ENCODE measurements at places on chromosomes 12 and 14.

DNA sequence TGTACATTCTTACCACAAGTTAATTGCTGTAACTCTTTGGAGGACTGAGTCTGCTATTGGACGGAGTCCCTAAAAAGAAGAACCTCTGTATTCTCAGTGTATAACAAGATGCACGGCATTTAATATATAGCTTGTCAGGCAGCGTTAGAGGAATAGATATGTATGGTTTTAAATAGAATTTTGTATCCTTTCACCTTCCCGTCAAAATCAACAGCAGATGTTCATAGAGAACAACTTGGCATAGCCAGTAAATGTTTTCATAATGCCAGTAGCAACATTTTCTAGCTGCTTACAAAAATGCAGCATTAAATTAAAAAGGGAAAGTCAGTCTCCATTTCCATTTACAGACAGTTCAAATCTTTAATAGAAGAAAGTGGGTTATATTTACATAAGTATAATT, 6.8 kb downstream of the SCYL2 start:
- DNase-seq, result no peak

GRCh38 chr12:9634177-9634803, 26.6 kb upstream of the KLRB1 start:
- DNase-seq, result no peak

- no peak for DNase-seq
Measured at GRCh38 chr12:132400011-132400641, 70.7 kb upstream of the GALNT9 start.

DNA sequence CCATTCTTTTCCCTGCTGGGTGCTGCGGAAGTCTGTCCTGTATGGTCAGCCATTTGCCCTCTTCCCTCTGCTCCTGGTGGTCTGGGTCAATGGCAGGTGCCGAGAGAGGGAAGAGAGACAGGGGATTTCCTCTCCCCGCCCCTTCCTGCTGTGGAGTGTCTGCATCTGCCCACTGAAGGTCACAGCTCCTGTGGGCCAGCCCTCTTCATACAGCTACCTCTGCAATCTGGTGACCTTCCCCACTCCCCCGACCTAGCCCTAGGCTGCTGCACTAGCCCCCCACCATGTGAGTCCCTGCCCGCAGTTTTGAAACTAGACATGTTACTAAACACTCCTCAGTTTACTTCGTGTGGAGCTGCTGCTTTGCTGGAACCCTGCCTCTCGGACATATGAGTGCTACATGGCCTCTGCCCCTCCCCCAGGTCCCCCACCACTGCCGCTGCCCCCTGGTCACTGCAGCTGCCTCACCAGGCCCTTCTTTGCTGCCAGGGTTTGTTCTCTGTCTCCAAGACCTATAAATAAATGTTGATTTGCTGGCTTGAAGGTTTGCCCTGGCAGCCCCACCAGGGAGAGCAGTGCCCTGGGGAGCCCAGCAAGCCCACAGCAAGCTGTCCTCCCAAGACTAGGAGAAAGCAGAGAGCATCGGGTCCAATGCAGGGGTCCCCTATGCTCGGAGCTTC, 102.9 kb downstream of the DPF3 start:
- no peak for DNase-seq

DNA sequence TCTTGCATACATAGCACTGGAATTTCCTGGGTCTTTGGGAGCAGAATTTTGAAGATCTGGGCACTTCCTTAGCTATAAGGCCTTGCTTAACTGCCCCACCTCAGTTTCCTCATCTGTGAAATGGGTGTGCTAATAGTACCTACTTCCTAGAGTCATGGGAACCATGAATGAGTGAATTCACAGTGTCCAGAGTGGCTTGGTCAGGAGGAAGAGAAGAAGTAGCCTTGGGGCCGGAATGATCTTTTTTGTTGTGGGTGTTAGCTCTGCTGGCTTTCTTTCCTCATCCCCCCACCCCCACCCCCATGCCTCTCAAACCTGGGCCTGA, 2.4 kb downstream of the SH2B3 start:
- no peak for DNase-seq

DNA sequence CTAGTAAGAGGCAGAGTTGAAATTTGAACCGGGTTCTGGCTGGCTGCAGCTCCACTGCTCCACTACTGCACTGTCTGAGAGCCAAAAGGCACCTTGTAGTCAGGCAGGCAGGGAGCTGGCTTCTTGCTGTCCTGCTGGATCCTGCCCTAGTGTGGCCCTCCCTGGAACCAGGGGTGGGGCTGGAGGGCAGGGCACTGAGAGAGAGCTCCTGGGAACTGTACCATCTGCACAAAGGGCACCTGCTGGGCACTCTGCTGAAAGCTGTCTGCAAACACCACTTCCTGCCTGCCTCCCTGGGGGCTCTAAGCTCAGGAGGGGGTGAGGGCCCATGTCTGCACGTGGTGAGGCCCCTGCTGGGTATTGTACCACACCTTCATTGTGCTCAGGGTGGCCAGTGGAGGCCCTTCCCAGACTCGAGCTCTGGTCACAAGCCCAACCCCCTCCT, 19.0 kb upstream of the TCL1B start:
- no peak for DNase-seq

DNA sequence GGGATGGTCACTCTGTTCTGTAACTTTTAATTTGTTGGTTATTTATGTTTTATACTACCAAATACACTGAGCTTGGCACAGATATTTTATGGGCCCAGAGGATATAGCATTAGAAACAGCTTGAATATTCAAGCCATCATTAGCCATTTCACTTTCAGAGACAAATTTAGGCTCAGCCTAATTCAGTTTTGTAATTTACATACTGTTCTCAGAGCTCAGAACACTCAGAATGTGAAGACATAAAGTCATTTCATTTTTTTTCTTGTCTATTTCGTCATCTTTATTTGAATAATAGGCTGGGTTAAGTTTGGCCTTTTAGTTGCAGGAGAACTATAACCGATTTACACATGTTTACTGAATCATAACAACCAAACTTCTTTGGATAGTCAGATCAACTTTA, 361.7 kb downstream of the SNAPC1 start:
- DNase-seq, result no peak

GRCh38 chr12:67410667-67411067, 141.5 kb downstream of the CAND1 start:
- DNase-seq, result no peak

DNA sequence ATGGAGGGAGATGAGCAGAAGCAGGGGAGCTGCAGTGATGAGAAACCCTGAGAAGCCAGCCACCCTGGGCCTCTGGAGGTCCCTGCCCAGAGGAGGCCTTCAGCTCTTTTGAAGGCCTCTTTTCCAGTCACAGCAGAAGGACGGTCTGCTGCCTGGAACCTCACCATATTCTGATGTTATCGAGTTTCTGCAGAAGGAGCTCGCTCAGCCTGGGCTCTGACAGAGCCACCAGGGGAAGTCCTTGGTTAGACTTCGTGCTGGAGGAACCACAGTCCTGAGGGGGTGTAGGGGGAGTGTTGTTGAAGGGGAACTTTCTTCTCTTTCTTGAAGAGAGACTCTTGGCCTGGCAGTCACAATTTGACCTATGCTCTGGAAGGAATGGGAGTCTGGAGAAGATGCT, 25.1 kb upstream of the BATF start:
- no peak for DNase-seq

DNA sequence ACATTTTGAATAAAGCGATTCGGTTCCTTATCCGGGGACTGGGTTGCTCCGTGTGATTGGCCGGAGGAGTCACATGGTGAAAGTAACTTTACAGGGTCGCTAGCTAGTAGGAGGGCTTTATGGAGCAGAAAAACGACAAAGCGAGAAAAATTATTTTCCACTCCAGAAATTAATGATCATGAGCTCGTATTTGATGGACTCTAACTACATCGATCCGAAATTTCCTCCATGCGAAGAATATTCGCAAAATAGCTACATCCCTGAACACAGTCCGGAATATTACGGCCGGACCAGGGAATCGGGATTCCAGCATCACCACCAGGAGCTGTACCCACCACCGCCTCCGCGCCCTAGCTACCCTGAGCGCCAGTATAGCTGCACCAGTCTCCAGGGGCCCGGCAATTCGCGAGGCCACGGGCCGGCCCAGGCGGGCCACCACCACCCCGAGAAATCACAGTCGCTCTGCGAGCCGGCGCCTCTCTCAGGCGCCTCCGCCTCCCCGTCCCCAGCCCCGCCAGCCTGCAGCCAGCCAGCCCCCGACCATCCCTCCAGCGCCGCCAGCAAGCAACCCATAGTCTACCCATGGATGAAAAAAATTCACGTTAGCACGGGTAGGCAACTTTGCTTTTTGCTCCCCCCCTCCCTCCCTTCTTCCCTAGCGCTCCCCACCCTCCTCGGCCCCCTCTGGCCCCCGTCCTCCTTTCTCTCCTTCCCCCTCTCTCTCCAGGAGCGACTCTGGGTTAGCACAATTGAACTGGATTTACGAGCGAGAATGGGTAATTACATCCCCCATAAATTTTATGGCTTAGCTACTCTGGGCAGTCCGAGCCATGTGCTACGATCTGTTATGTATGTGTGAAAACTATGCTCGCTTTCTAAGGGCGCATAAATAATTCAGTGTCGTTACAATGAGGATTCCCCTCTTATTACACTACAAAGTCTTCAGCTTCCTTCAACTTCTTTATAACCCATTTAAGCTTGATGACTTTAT, at the start of gene HOXC4:
TSS of gene HOXC4 (plus strand) at position 85 of the 991 bp plus-strand sequence. CDS start at position 173, 88 bp downstream.
- no peak for DNase-seq

GRCh38 chr14:101363261-101363555, 198.1 kb upstream of the DIO3 start:
- no peak for DNase-seq

GRCh38 chr12:64418209-64418608, 14.0 kb downstream of the XPOT start:
- no peak for DNase-seq

- no peak for DNase-seq
Measured at GRCh38 chr12:111268738-111269572, 99.9 kb downstream of the PHETA1 start.

DNA sequence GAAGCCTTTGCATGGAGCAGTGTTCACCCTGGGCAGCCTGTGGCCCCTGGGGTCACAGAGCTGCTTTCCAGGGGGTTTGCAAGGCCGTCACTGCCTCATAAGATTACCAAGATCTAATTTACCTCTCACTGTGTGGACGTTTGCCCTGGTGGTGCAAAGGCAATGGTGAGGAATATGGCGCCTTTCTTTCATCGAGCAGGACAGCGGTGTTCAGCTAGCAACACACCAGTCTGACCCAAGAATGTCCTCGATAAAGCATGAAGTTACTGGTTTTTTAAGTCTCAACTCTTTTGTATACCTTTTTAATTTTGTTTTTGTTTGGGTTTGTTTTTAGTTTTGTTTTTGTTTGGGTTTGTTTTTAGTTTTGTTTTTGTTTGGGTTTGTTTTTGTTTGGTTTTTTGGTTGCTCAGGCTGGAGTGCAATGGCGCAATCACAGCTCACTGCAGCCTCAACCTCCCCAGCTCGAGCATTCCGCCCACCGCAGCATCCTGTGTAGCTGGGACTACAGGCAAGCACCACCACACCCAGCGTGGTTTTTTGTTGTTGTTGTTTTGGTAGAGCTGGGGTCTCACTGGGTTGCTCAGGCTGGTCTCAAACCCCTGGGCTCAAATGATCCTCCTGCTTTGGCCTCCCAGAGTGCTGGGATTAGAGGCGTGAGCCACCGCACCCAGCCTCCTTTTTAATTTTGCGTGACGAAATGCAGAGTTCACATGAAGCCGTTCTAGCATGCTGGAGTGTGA, 57.9 kb downstream of the PPP2R5C start:
- DNase-seq, result no peak

DNA sequence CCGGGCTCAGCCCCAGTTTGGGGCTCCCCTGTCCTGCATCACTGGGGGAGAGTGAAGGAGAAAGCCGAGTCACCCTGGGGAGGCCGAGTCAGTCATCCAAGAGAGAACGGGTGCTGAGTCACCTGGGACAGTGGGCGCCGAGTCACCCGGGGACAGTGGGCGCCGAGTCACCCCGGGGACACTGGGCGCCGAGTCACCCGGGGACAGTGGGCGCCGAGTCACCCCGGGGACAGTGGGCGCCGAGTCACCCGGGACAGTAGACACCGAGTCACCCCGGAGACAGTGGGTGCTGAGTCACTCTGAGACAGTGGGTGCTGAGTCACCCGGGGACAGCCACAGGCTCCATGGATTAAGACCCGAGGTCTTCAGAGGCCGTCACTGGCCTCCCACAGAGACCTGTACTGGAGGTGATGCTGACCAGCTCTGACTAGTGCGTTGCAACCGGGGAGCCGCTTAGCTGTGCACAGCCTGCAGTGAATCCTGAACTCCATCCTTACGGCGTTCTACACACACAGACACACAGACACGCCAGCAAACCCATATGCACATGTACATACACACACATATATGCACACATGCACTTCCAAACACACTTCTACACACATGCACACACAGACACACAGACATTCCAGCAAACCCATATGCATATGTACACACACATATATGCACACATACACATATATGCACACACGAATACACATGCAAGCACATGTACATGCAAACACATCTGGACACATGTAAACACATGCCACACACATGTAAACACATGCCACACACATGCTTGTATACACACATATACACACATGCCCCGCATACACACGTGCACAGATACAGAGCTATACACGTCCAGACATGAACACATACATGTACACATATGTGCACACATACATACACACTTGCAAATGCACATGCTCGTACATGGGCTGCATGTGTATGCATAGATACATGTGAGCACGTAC, 64.9 kb upstream of the GALNT9 start:
- no peak for DNase-seq

DNA sequence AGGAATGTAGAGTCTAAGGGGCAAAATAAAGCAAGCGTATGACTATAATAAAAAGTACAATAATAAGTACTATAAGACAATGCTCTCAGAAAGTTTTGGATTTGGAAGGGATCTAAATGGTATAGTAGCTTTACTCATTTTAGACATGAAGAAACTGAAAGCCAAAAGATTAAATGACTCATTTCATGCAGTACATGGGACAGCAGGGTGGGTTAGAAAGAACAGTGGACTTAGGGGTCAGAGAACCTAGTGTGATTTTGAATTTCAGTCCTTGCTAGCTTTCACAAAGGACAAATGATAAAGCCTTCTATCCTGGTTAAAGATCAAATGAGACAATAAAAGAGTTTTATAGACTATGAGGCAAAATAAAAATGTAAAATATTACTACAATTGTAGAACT, 6.8 kb upstream of the LEMD3 start:
- no peak for DNase-seq

DNA sequence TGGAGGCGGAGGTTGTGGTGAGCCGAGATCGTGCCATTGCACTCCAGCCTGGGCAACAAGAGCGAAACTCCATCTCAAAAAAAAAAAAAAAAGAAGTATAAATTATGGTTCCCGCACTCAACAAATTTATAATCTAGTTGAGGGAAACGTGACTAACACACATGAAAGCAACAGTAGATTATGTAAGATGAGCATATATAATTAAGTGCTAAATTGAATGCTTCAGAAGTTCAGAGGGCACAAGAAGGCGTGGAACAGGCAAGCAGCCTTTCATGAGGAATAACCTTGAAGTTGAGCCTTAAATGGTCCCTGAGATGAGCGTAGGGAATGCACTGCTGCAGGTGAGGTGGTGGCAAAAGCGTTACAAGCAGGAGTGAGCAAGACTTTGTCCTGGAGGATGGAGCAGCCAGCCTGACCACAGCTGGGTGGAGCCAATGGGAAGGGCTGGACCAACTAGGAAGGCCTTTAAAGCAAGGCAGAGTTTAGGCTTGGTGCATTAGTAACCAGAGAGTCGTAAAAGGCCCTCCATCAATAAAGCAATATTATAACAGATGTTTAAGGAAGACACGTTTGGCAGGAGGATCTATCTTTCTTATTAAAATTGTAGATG, 30.6 kb upstream of the TUBA1A start:
- DNase-seq, result no peak

Measured in HS-27A (cell line).